ENCODE measurements at places on chromosomes 7 and 10. TPM values are rescaled to one million over a fixed set of nuclear protein-coding genes. Genes with fewer than 3 reads are reported as not detected.

Gene SMKR1
- total RNA-seq: 0.63 TPM

Gene ADAMTS14
- total RNA-seq: 0.47 TPM

Gene WEE2
- 0.06 TPM for total RNA-seq

Gene HNRNPF
- total RNA-seq: 190 TPM

Gene BLVRA
- total RNA-seq: 69.6 TPM

Gene NME8
- total RNA-seq: 0.44 TPM

- DNase-seq: peak; percentile 24
Observed at GRCh38 chr7:155861480-155861868, 49.2 kb upstream of the SHH start.

- no peak for DNase-seq
Observed at GRCh38 chr7:81162234-81162633, 243.4 kb upstream of the SEMA3C start.

GRCh38 chr10:50469778-50470193 lies 154.0 kb downstream of the SGMS1 start:
- DNase-seq: no peak

- peak; percentile 15 for DNase-seq
Observed at GRCh38 chr10:78600740-78601139, 468.0 kb upstream of the ZMIZ1 start.

DNA sequence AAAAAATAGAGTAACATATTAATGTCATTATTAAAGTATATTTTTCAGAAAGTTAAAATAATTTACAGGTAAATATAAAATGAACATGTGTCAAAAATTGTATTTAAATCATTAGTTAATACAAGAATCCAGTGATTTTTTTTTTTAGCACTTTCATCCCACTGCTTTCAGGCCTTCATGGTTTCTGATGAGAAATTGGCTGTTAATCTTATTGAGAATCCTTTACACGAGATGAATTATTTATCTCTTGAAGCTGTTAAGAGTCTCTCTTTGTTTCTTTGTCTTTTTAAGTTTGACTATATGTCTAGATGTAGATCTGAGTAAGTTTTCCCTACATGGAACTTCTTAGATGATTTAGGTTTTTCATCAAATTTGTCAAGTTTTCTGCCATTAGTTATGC lies 578.5 kb upstream of the KCND2 start:
- DNase-seq: no peak

GRCh38 chr10:3067118-3067858 lies at the start of gene PFKP:
TSS of gene PFKP (plus strand) at chr10:3067548. CDS start at chr10:3067596, 48 bp downstream.
- peak; percentile 16 for DNase-seq

GRCh38 chr10:98339799-98340198 lies 71.8 kb upstream of the LOXL4 start:
- no peak for DNase-seq

GRCh38 chr7:24836084-24836483 lies 78.8 kb upstream of the GSDME start:
- DNase-seq: no peak

GRCh38 chr10:100508691-100509150 lies 10.9 kb downstream of the SEC31B start:
- no peak for DNase-seq

- no peak for DNase-seq
Observed at GRCh38 chr10:130560573-130560972, 424.4 kb downstream of the GLRX3 start.

GRCh38 chr7:130441408-130441869 lies 623 bp upstream of the CEP41 start:
- peak; percentile 91 for DNase-seq

All from kidney (tissue), 22 donors.